K562 (cell line): ENCODE measurements at places on chromosomes 2 and 18.
A peak's percentile ranks its signal among the peaks of the same experiment; 100 is the strongest.

DNA sequence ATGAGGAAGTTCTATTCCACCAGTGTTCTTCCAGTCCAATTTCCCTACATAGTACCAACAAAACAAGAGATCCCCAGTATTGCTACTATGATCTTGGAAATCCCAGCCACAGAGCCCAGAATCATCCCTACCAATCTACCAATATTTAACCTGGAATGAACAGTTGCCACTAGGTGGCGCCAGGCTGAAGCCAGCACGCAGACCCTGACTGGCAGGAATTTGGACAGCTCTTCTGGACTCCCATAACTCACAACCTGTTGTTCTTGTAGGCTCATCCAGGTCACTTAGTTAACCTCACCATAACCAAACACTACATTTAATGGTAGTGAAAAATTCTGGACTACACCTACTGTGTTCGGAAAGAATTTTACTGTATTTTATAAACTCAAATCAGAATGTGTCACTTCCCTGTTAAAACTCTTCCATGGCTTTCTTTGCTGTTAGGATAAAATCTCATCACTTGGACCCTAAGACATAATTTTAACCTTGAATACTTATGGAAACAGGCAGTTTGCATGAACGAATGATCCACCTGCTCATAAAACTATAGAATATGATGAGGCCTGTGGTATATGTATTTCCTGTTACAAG, 59.8 kb upstream of the SLC38A11 start:
- no peaks in the 10 kb centered on the region for H3K36me3 ChIP-seq
- no peaks in the 10 kb centered on the region for H3K27me3 ChIP-seq

GRCh38 chr2:229650059-229650458, 64.3 kb downstream of the DNER start:
- H3K4me3 ChIP-seq = no peak overlapping the region
- no peaks in the 10 kb centered on the region for H3K36me3 ChIP-seq
- no peak for DNase-seq

- peaks cover 3% of the 10 kb centered on the region; the same call in 2 of the 3 replicates for H3K4me1 ChIP-seq
- H3K36me3 ChIP-seq = peaks cover 51% of the 10 kb centered on the region
- peak overlapping the region; percentile 61; the same call in 2 of the 3 replicates for H3K27ac ChIP-seq
- H3K27me3 ChIP-seq = no peaks in the 10 kb centered on the region
- no peak overlapping the region for H3K4me3 ChIP-seq
- peak; percentile 62 for DNase-seq
These were observed 25.9 kb downstream of the BOK start for GRCh38 chr2:241584436-241584835.

DNA sequence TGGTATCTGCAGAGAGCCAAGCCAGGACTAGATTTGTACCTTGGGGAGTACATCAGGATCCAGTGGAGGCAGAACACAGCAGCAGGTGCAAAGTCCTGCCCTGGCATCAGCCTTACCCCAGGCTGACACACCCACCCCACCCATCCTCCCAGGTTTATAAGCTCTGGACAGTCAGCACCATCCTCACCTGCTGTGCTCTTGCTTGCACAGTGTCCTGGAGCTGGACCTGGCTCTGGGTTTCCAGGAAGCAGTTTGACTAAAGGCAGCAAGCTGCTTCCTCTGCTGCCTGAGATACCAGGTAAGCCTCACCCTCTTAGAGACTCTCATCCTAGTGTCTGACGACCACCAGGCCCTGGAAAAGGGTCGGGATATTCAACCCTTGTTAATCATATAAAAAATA, at the start of gene SULT1C3:
Gene SULT1C3 (plus strand): TSS at position 183 of the 400 bp plus-strand sequence. CDS start 7,227 bp downstream, outside the sequence.
- DNase-seq = no peak
- no peaks in the 10 kb centered on the region for H3K36me3 ChIP-seq
- no peaks in the 10 kb centered on the region for H3K27me3 ChIP-seq
- no peaks in the 10 kb centered on the region for H3K4me1 ChIP-seq
- no peak within 1 kb of the TSS for H3K27ac ChIP-seq

GRCh38 chr2:105299290-105299689, 30.2 kb downstream of the TGFBRAP1 start:
- no peak for DNase-seq
- no peak overlapping the region for H3K27ac ChIP-seq
- no peaks in the 10 kb centered on the region for H3K27me3 ChIP-seq
- H3K4me1 ChIP-seq = no peaks in the 10 kb centered on the region
- no peak overlapping the region for H3K4me3 ChIP-seq

DNA sequence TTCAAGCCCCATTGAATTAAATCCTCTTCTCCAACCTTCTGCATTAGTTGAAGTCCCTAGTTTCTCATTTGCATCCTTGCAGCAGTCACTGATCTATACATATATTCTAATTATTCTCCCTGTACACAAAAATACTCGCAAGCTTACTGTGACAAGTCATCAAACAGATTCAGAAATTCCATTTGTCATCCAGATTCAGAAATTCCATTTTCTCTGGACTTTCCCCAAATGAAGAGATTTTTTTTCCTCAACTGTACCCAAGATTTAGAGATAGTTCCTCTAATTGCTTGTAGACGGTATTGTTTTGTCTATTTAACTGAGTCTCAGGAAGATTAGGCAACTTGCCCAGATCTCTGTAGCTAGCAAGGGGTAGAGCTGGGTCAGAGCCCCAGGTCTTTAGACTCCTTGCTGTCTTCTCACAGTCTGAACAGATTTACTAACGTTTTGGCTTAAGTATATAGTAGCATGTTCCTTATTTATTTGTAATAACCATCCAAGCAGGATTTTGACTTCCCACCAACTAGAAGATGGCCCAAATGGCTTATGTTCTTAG, 34.2 kb downstream of the RAB12 start:
- no peaks in the 10 kb centered on the region for H3K4me1 ChIP-seq
- DNase-seq = no peak
- H3K36me3 ChIP-seq = peaks cover 11% of the 10 kb centered on the region; the same call in 1 of the 3 replicates
- no peak overlapping the region for H3K4me3 ChIP-seq
- no peak overlapping the region for H3K27ac ChIP-seq

DNA sequence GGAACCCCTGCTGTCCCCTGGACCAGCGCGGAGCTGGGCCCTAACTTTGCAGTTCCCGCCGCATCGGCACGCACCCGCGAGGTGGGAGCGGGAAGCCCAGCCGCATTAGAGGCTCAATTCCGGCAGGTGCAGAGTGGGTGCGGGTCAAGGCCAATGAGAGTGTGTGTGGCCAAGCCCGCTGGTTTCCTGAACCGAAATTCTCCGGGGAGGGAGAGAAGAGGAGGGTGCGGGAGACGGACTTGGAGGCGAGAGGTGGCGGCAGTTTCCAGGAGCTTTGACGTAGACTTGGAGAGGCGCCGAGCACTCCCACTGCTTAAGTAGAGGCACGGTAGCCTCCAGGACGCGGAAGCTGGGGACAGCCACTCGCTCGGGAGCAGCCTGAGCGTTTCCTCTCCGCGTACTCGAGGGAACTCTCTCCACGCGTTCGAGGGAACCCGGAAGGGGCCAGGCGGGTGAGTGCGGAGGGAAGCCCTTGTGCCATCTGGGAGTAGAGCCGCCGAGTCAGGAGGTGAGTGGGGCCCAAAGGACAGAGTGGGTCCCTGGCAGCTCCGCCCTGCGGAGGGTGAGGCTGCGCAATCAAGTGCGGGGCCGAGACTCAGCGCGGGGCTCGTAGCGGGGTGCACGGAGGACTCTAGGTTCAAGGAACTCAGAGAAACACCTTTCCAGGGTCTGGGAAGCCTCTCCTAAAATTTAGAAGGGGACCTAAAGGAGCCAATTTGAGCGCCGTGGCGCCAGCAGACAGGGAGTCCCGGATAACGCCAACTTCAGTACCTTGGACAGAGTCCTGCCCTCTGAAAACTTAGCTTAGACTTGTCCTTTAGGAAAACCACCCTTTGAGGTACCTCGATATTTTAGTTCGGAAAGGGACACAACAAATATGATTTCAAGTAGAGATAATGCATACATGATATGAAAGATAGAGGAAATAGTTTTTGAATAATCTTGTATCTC, at the start of gene FAM237A:
Gene FAM237A (plus strand): TSS at position 413 of the 951 bp plus-strand sequence. CDS start 1,750 bp downstream, outside the sequence.
- peaks cover 3% of the 10 kb centered on the region; the same call in 1 of the 2 replicates for H3K4me1 ChIP-seq
- no peaks in the 10 kb centered on the region for H3K27me3 ChIP-seq
- H3K36me3 ChIP-seq = no peaks in the 10 kb centered on the region
- no peak within 1 kb of the TSS for H3K27ac ChIP-seq
- peak; percentile 52 for DNase-seq

DNA sequence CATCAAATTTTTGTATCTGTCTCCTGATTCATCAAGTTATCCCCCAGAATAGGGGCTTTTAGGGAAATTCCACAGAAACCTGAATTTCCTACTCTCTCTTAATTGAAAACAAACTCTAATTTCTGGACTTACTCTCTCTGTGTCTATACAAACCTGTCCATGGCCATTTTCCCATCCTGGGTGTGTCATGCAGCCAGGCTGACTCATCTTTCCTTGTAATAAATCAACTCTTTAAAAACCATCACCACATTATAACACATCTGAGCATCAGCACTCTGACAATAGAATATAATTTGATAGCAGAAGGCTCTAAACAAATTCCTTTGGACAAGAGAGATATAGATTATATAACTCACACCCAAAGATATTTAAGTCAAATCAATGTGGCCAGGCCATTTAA, 610.2 kb downstream of the DCC start:
- H3K4me3 ChIP-seq = no peak overlapping the region
- H3K27ac ChIP-seq = no peak overlapping the region
- H3K36me3 ChIP-seq = no peaks in the 10 kb centered on the region

DNA sequence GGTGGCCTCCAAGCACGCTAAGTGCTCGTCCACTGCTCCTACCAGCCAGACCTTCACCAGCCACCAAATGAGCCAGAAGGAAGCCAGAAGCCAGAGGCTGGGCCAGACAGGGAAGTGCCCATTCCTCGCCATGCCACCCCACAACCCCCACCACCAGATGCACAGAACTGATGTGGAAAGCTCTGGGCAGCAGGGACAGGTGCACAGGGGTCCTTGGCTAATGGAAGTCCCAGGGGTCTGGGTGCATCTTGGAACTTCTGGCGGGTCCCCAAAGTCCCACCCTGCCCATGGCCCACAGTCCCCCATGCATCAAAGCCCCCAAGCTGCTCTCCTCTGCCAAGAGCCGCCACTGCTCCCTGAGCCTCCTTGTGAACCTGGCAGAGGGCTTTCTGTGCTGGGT, 173.1 kb upstream of the ID2 start:
- DNase-seq = no peak
- H3K4me3 ChIP-seq = no peak overlapping the region
- no peaks in the 10 kb centered on the region for H3K4me1 ChIP-seq
- no peak overlapping the region for H3K27ac ChIP-seq

DNA sequence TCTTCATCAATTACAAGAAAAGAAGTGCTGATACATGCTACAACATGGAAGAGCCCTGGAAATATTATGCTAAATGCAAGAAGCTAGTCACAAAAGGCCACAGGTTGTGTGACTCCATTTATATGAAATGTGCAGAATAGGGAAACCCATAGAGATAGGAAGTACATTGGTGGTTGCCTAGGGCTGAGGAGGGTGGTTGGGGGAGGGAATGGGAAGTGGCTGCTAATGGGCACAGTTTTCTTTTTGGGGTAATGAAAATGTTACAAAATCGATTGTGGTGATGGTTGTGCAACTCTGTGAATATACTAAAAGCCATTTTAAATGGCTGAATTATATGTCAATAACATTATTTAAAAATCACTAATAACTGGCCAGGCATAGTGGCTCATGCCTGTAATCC, 24.3 kb upstream of the RESP18 start:
- H3K27me3 ChIP-seq = peaks cover 10% of the 10 kb centered on the region
- no peak overlapping the region for H3K4me3 ChIP-seq
- H3K27ac ChIP-seq = no peak overlapping the region
- H3K4me1 ChIP-seq = peaks cover 17% of the 10 kb centered on the region
- no peak for DNase-seq

GRCh38 chr2:184890311-184890710, 292.0 kb downstream of the ZNF804A start:
- no peak overlapping the region for H3K4me3 ChIP-seq
- no peaks in the 10 kb centered on the region for H3K27me3 ChIP-seq
- no peak for DNase-seq
- no peaks in the 10 kb centered on the region for H3K4me1 ChIP-seq
- no peak overlapping the region; the same call in 2 of the 3 replicates for H3K27ac ChIP-seq
- H3K36me3 ChIP-seq = no peaks in the 10 kb centered on the region

- H3K4me3 ChIP-seq = no peak overlapping the region
- H3K36me3 ChIP-seq = peaks cover 4% of the 10 kb centered on the region; the same call in 1 of the 3 replicates
- H3K27me3 ChIP-seq = no peaks in the 10 kb centered on the region
These were observed 9.0 kb downstream of the CUL3 start for GRCh38 chr2:224576088-224576715.

- peaks cover 58% of the 10 kb centered on the region; the same call in 2 of the 3 replicates for H3K36me3 ChIP-seq
- H3K4me3 ChIP-seq = no peak overlapping the region
- no peak for DNase-seq
- peak overlapping the region; percentile 54; the same call in 1 of the 3 replicates for H3K27ac ChIP-seq
- no peaks in the 10 kb centered on the region for H3K27me3 ChIP-seq
These were observed 95.8 kb upstream of the RGPD4 start for GRCh38 chr2:107730898-107731297.

DNA sequence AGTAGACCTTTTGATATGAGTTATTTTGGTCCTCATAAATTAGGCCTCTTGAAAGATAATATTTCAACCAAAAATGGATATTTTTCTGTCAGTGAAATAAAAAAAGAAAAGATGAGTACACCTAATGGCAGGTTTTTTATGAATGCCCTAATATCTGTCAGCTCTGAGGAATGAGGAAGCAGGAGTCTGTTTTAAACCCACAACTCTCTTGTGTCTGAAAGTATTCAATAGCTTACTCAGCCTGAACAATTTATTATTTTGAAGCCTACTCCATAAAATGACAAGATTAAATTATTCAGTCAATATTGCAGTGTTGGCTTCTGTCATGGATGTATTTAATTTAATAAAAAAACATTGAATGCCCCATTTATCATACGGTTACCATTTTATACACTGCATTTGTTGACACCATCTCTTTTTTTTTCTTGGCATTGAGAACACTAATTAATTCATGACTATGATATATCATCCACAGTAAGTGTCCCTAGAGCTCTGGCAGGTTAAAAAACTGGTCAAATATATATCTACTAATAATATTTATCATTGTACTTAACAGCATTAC, 548.2 kb downstream of the CBLN2 start:
- no peaks in the 10 kb centered on the region for H3K27me3 ChIP-seq
- H3K36me3 ChIP-seq = no peaks in the 10 kb centered on the region
- no peak overlapping the region for H3K4me3 ChIP-seq
- no peak for DNase-seq

- no peak overlapping the region for H3K27ac ChIP-seq
- H3K27me3 ChIP-seq = no peaks in the 10 kb centered on the region
- H3K36me3 ChIP-seq = no peaks in the 10 kb centered on the region
- no peaks in the 10 kb centered on the region for H3K4me1 ChIP-seq
These were observed 209.7 kb downstream of the TMX3 start for GRCh38 chr18:68505178-68505574.

DNA sequence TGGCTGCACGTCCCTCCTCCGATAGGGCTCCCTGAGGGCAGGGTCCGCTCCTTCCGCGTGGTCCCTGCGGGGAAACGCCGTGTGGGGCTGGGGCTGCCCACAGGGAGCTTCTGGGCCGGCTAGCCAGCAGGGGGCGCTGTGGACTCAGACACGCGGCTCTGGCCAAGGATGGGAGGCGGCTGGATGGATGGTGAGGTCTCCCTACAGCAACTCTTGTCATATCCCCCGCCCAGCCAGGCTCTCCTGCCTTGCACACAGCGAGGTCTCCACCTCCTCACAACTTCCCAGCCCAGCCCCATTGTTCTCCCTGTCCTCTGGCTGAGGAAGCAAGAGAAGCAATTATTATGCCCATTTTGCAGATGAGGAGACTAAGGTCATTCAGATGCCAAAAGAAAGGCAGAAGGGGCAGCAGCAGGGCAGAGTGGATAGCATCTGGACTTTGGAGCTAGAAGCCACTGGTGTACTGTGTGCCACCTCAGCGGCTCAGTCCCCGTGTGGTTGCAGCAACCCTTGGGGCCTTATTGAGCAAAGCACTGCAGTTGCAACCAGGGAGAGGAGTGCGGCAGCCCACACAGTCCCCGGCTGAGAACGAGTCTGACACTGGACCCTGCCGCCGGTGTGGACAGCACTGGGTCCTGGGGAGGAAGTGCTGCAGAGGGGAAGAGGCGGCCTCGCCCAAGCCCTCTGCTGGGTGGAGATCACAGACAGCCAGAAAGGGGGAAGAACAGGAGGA, 99.0 kb downstream of the ZFP36L2 start:
- peak; percentile 77 for DNase-seq
- H3K27ac ChIP-seq = no peak overlapping the region
- H3K4me1 ChIP-seq = peaks cover 18% of the 10 kb centered on the region; the same call in 2 of the 3 replicates
- H3K4me3 ChIP-seq = no peak overlapping the region
